ENCODE measurements at places on chromosomes 4 and X.

- DNase-seq = no peak
Observed at GRCh38 chr4:102022343-102022742, 231.8 kb downstream of the BANK1 start.

- no peak for DNase-seq
Observed at GRCh38 chrX:53250556-53250955, 25.5 kb upstream of the KDM5C start.

- DNase-seq = no peak
Observed at GRCh38 chrX:19866626-19867410, 20.6 kb downstream of the SH3KBP1 start.

GRCh38 chr4:86963697-86964096 lies 28.9 kb downstream of the AFF1 start:
- no peak for DNase-seq

GRCh38 chrX:9172464-9172850 lies 138.5 kb upstream of the FAM9B start:
- DNase-seq = no peak

DNA sequence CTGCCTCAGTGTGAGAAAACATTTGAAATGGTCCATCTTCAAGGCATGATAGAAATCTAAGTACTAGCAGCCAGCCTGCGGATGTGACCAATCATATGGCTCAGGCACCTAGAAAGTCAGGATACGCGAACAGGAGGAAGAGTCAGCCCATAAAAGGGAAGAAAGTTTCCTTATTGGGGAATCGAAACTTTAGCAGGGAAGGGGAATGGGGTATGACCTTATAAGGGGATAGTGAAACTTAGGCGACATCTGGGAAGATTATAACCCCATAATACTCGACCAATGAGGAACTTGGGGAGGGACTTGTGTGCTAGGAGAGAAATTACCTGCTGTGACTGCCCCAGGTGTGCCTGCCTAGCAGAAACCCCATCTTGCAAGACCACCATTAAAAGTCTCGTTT lies 26.2 kb upstream of the PYURF start:
- DNase-seq = no peak

GRCh38 chr4:184165291-184165690 lies 52.4 kb downstream of the ENPP6 start:
- no peak for DNase-seq

GRCh38 chr4:78638337-78639172 lies 87.0 kb downstream of the ANXA3 start:
- no peak for DNase-seq

- no peak for DNase-seq
Observed at GRCh38 chrX:10350981-10351380, 194.2 kb downstream of the CLCN4 start.

DNA sequence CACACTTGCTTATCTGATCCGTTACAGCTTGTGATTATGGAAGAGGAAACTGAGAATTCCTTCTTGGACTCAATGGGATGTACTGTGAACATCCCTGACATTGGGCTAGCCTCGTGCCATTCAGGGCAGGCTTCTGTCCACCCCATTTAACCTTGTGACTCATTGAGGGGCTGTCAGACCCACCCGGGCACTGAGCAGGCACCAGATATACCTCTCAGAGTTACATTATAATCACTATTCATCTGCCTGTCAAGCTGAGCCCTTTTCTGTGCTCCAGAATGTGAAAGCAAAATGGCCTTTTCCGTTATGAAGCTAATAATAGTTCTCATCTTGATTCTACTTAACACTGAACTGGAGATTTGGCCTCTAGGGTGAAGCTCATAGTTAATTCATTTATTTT lies 170.6 kb upstream of the SCML1 start:
- DNase-seq = no peak

GRCh38 chr4:136939781-136940180 lies 592.5 kb downstream of the PCDH18 start:
- DNase-seq = no peak

- DNase-seq = no peak
Observed at GRCh38 chr4:93918856-93919255, 90.3 kb downstream of the ATOH1 start.

DNA sequence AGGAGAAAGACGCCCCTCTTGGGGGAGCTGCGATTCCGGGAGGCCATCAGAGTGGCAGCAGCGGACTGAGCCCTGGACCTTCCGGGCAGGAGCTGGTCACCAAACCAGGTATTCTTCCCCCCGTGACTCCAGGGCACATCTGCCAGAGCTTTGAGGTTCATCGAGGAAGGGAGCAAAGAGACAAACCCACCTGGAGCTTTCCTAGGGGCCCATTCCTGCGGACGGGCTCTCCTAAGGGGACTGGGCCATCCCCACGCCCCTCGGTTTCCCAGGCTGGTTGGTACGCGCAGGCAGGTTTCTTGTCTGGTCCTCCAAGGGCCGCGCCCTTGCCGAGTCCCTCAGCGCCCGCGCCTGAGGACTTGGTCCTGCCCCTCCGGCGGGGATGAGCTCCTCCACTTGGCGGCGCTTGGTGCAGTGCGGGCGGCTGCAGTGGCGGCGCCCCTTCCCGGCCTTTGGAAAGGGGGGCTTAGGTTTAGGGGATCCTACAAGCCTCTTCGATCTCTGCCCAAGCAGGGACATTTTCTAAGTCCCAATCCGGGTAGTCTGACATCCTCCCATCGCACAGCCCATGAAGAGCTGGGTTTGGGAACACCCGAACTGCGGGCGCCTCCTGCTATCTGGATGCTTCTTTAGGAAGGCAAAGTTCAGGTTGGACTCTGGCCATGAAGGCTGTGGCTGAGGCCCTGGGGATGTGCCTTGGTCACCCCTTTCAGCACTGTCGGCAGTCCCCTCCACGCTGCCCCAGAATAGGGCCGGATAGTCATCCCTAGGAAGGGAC lies 538 bp downstream of the STBD1 start:
- DNase-seq = peak; percentile 53

All from T47D (cell line).